ENCODE measurements at places on chromosomes 6 and 20. TPM values are rescaled to one million over a fixed set of nuclear protein-coding genes. Genes with fewer than 3 reads are reported as not detected.

DNA sequence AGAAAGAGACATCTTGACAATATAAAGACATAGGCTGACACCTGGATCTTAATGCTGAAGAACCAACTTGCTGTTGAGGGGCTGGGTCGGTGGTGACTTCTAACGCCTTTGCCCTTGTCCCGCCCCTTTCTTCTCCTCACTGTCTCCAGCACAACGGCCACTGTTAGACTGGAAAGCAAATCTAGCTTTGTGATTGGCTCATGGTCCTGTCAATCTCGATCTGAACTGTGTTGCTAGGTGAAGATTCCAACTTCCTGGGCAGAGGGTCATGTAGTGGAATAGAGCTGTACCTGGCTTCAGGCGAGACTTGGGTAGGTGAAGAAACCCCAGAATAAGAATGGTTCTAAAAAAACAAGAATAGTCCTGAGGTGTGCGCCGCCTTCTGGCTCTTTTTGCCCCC, at the start of gene PGK2:
TSS of gene PGK2 (minus strand) at position 110 of the 400 bp plus-strand sequence. CDS start at position 12, 98 bp downstream.
- no peaks in the 10 kb centered on the region for H3K4me1 ChIP-seq
- no peak within 1 kb of the TSS for H3K4me3 ChIP-seq
- no peak within 1 kb of the TSS for H3K27ac ChIP-seq

DNA sequence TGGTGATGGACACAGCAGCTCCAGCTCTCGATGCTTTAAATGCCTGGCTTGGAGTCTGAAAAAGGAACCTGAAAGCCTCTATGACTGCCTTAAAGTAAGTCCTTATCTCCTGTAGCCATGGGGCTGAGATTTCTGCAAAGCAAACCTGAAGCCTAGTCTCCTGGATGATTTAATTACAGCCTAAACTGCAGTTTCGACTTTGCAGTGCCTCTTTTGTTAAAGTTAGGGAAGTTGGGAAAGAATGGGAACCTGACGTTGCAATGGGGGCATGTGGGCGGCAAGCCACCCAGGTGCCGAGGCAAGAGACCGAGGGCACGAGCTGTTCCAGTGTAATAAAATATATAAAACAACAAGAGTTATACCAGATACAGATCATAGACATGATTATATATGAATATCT, 11.7 kb upstream of the TCFL5 start:
- H3K4me1 ChIP-seq: no peaks in the 10 kb centered on the region
- H3K4me3 ChIP-seq: no peak overlapping the region
- DNase-seq: peak; percentile 13

- H3K36me3 ChIP-seq: no peaks in the 10 kb centered on the region
- no peaks in the 10 kb centered on the region for H3K4me1 ChIP-seq
- H3K27me3 ChIP-seq: no peaks in the 10 kb centered on the region
- H3K4me3 ChIP-seq: no peak overlapping the region
- DNase-seq: no peak
- H3K27ac ChIP-seq: no peak overlapping the region
These were observed 161.5 kb upstream of the POU3F2 start for GRCh38 chr6:98672681-98673475.

DNA sequence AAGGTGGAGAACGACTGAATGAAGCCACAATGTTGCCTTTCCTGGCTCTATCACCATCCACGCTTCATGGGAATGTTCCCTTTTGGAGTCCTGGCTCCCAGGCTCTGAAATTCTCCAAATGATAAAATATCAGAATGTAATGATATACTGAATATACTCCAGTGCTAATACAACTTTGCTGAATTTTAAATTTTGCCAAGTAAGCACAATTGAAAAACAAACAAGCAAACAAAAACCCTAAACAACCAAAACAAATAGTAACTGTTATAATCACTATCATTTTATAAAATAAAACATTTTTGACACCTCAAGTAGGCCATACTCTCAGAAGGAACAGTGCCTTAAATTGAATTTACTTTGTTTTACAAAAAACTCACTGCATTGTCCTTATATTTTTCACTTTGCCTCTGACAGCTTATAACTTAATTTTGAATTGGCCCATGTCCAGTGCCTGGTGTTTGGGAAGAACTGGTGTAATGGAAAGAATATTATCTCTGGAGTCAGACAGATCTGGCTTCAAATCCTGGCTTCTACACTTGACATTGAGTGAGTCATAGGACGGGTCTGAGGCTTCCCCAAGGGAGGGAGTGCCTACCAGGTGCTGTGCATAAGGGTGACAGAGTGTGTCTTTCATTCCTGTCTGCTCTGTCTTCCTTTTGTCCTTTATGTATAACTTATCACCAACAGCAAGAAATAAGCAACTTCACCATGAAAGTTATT, 698.3 kb downstream of the EPM2A start:
- no peaks in the 10 kb centered on the region for H3K4me1 ChIP-seq
- peak; percentile 38 for DNase-seq
- H3K27me3 ChIP-seq: no peaks in the 10 kb centered on the region
- H3K27ac ChIP-seq: no peak overlapping the region

DNA sequence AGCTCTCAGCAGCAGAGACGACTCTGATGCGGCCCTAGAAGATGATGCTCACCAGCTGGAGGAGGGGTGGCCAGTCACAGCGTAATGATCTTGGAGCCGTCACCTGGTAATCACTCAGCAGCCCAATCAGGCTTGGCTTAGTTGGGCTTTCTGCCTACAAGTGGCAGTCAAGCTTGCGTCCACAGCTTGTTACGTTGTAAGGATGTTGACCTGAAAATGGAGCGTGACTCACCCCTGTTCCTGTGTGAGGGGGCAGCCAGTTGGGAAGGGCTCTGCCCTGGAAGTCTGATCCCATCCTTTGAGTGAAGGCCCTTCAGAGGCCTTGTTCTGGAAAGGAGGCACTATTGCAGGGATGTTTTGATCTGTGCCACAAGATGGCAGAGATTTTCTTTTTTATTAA, 49.8 kb downstream of the SPATA2 start:
- peak overlapping the region; percentile 70 for H3K27ac ChIP-seq
- H3K36me3 ChIP-seq: peaks cover 20% of the 10 kb centered on the region
- H3K27me3 ChIP-seq: no peaks in the 10 kb centered on the region
- no peak overlapping the region for H3K4me3 ChIP-seq

- no peaks in the 10 kb centered on the region for H3K36me3 ChIP-seq
- H3K4me3 ChIP-seq: no peak overlapping the region
- H3K27ac ChIP-seq: no peak overlapping the region
- no peaks in the 10 kb centered on the region for H3K4me1 ChIP-seq
These were observed 48.4 kb upstream of the TOP1 start for GRCh38 chr20:40980106-40980827.

The IRF4 gene
- total RNA-seq: under 0.01 TPM

The TCP11 gene
- 0.72 TPM for total RNA-seq

The TRIM40 gene
- not detected for total RNA-seq
